Right renal cortex interstitium (tissue), 3 donors: ENCODE measurements at places on chromosomes 1 and 21.

DNA sequence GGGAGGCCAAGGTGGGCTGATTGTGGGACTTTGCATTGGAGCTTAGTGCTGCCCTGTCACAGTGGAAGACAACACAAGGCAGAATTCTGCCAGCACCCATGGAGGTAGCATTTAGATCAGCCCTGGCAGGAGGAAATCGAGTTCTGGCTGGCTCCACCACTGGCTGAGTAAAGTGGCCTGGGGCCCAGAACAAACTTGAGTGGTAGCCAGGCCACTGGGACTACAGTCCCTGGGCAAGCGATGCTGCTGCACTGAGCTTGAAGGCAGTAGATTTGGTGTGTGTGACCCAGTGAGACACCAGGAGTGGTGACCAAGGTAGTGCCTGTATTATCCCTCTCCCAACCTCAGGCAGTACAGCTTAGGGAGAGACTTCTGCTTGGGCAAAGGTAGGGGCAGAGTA lies 22.5 kb upstream of the UHMK1 start:
- no peak for DNase-seq

- DNase-seq = no peak
Measured at GRCh38 chr1:3155056-3155925, 86.3 kb downstream of the PRDM16 start.

GRCh38 chr1:21550866-21551475 lies 41.7 kb downstream of the ALPL start:
- DNase-seq = no peak

DNA sequence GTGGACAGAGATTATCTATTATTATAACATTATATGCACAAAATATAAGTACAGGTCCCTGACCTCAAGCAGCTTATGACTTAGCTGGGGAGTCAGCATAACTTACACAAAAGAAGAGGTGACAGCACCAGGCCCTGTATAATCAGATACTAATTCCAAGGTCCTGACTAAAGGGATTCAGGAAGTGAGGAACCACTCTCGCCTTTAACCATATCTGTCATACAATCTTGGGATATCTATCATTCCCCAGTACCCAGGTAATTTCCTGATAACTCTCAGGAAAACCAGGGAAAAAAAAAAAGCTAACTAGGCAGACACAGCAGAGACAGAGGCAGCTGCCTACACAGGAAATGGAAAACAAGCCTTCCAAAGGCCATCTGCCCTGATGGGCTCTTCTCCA lies 78.5 kb upstream of the CAMK1G start:
- DNase-seq = no peak

DNA sequence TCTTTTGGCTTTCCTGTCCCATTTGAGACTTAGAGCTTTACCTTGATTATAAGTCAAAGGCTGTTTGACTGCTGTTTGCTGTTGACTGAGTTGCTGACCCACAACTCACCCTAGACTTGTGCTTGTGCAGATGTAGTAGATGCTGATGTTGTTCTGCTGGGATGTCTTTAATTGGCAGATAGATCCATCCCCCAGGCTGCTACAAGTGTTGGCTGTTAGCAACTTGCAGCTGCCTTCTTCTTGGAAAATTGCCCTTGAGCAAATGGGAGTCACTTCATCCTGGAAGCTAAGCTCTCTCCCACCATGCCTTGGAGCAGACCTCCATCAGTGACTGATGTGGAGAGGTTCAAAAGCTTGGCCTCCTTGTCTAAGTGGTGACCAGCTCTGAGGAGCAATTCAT lies 139.3 kb upstream of the KIAA0040 start:
- no peak for DNase-seq

GRCh38 chr1:10529091-10529490 lies 54.3 kb downstream of the PEX14 start:
- no peak for DNase-seq

- DNase-seq = no peak
Measured at GRCh38 chr1:90144820-90145219, 149.9 kb downstream of the ZNF326 start.

- no peak for DNase-seq
Measured at GRCh38 chr21:44450402-44450801, 4.9 kb upstream of the LRRC3 start.

DNA sequence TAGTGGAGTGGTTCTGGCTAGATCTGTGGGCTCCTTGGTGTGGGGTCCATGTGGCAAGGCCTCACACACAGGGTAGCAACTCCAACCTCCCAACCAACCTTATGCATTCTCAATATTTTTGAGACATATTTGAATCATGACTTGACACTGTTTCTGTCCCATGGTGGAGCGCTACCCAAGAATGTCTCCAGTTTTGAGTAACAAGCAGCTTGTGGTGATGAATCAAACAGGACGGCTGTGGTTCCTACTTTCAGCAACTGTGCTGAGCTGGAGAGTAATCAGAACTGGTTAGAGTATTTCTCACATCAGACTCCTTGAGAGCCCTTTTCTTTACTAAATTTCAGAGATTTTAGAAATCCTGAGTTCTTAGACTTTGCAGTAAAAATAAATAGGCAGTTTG lies 3.1 kb downstream of the LCE3D start:
- no peak for DNase-seq

- no peak for DNase-seq
Measured at GRCh38 chr1:113672491-113672890, 86.8 kb downstream of the PHTF1 start.

DNA sequence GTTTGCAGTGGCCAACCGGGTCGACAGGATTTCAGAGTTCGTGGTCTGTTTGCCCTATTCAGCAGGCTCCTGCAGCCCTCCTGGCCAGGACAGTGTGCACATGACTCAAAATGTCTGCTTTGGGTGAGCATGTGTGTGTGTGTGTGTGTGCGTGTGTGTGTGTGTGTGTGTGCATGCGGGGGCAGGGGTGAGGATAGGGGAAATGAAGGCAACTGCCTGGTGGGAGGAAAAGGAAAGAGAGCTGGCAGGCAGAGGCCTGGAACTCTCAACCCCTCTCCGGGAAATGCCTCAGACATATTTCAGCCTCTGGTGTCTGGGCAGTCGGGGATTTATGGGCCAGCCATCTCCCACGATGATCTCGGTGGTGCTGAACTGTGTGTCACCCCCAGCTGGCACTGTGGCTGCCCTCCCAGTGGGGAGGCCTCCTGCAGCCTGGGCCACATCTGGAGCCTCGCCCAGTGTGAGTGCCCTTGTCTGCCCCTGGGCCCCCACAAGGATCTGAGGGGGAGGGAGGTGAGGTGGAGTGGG lies 15.2 kb downstream of the CDCP2 start:
- no peak for DNase-seq

DNA sequence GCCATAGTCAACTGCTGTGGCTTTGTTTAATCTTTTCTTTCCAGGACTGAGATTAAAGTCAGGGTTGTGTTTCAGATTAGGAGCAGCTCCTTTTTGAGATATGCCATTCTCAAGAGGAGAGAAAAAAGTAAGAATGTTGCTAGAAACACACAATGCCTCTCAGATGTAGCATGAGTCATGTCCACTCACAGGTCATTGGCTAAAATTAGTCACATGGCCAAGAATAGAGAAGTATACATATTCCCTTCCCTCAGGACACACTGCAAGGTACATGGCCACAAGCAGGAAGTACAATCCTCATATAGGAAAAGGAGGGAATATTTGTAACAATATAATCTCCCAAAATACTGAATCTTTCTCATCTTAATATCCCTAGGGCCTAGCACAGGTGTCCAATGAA lies 141.9 kb upstream of the PTBP2 start:
- DNase-seq = no peak

DNA sequence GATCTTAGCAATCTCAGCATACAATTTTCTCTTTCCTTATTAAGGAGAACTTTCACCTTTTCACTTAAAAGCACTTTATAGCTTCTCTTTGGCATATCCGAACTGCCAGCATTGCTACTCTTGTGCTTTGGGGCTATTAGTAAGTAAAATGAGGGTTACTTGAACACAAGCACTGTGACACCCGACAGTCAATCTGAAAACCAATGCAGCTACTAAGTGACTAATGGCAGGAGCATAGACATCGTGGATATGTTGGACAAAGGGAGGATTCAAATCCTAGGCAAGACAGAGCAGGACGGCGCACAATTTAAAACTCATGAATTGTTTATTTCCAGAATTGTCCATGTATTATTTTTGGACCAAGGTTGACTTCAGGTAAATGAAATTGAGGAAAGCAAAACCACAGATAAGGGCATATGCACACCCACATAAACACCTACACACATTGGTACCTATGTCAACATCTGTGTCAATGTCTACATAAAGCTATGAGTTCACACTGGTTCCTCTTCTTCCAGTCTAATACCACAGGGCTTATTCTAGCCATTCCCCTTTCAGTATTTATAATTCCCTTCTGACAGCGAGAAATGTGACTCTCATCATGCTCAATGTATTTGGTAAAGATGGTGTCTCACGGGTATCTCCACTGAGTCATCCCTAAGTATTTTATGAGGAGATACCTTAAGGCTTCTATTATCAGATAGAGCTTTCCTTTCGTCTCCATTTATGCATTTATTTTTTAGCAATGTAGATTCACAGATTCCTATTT lies 75.3 kb upstream of the RALGPS2 start:
- DNase-seq = no peak

GRCh38 chr1:205510308-205510950 lies 6.0 kb downstream of the CDK18 start:
- no peak for DNase-seq

GRCh38 chr1:200040481-200041138 lies 13.1 kb downstream of the NR5A2 start:
- no peak for DNase-seq

DNA sequence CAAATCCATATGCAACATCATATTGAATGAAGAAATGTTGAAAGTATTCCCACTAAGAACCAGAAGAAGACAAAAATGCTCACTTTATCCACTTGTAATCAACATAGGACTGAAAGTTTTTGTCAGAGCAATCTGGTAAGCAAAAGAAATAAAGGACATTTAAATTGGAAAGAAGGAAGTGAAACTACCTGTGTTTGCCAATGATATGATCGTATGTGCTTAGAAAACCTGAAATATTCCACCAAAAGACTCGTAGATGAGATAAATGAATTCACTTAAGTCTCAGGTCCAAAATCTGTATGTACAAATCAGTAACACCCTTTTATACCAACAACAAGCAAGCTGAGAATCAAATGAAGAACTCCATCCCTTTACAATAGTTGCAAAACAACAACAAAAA lies 8.5 kb downstream of the PRAMEF1 start:
- DNase-seq = no peak

- DNase-seq = no peak
Measured at GRCh38 chr1:228691926-228692325, 43.4 kb upstream of the RHOU start.

DNA sequence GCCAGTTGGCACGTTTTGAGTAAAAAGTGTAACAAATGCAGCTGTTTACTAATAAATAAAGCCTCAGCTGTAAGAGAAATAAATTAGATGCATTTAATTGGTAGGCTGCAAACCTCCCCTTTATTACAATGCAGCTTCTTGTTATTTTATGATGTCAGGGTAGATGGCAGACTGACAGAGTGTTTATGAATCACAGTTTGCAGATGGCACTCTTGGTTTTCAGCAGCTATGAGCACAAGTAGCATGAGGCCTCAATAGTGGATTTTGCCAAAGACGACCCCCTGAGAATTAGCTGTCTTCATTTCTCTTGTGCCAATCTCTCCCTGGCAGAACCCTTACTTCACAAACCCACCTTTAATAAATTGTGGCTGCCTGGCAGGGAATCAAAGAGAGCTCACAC lies 161.2 kb upstream of the C1orf87 start:
- no peak for DNase-seq

DNA sequence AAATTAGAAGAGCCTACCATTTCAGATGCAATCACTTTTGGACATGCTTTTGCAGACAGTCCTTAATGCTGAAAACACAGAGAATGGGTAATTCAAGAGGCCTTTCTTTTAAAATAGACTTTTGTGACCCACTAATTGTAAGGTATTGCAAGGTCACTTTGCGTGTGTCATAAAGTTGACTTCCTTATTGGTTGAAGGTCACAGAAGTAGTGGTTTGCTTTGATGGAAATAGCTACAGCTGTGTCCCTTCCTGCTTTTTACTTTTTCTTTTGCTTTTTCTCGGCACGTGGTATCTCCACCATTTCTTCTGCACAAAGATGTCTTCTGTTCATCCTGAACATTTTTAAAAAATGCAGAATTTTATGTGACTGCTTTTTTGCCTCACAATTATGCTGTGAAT lies 146.8 kb downstream of the DYRK1A start:
- no peak for DNase-seq

DNA sequence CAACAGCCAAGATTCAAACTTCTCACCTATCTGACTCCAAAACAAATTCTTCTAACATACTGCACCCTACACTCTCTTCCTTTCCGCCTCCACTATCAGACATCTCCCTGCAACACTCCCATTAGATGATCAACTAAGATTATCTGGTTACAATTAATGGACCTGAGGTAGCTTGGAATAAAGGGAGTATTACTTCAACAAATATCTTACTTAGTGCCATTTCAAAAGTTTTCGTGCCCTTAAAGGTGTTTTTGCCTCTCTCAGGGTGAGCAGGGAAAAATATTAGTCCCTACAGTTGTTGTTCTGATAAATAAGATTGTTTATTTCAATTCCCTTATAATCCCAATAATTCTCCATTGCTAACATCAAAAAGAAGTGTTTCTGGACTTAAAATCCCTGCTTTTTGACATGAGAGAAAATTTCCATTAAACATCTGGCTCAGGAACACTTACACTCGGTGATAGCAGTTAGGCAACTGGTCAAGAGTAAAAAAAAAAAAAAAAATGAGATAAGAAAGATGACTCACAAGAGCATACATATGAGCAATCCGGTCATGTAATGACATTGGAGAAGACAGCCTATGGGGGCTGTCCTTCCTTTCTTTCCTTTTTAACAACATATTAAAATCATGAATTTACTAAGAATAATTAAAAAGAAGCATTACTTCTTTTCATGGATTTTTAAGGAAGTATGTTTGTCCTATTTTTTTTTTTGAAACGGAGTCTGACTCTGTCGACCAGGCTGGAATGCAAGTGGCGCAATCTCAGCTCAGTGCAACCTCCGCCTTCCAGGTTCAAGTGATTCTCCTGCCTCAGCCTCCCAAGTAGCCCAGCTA lies 7.6 kb downstream of the RSBN1 start:
- no peak for DNase-seq

DNA sequence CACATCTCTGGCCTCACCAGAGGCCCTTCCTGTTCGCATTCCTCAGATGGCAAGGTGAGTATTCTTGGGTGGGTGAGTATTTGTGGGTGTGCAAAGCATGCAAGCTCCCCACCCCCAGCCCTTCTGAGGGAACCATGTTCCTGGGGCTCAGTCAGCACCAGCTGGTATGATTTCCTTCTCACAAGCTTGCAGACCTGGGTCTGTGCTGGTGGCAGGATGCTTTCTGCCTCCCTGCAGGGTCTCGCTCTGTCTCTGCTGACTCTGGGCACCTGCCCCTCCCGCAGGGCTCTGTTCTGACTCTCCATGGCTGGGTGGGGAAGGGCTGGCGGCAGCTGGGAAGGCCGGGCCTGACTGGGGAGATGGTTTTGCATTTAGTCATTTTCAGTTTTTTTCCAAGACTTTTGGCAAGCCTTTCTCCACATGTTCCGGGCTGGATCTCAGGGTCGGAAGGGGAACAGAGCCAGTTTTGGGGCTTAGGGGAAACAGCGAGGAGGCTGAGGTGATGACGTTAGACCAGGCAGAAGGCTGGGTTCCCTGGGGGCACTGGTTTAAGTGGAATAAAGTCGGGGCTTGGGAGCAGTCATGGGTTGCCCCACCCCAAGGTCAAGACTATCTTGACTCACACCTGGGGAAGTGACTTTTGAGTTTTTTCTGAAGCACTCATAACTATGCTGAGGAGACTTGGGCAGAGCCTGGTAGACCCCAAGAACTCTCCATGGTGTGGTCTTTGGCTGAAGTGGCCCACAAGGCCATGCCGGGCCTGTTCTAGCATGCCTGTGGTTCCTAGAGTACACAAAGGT lies 6.2 kb downstream of the RASSF5 start:
- no peak for DNase-seq

GRCh38 chr1:2952371-2952770 lies 68.9 kb upstream of the ACTRT2 start:
- no peak for DNase-seq
